ENCODE measurements at places on chromosomes 16 and 17. TPM values are rescaled to one million over a fixed set of nuclear protein-coding genes. Genes with fewer than 3 reads are reported as not detected.
A peak's percentile ranks its signal among the peaks of the same experiment; 100 is the strongest.

DNA sequence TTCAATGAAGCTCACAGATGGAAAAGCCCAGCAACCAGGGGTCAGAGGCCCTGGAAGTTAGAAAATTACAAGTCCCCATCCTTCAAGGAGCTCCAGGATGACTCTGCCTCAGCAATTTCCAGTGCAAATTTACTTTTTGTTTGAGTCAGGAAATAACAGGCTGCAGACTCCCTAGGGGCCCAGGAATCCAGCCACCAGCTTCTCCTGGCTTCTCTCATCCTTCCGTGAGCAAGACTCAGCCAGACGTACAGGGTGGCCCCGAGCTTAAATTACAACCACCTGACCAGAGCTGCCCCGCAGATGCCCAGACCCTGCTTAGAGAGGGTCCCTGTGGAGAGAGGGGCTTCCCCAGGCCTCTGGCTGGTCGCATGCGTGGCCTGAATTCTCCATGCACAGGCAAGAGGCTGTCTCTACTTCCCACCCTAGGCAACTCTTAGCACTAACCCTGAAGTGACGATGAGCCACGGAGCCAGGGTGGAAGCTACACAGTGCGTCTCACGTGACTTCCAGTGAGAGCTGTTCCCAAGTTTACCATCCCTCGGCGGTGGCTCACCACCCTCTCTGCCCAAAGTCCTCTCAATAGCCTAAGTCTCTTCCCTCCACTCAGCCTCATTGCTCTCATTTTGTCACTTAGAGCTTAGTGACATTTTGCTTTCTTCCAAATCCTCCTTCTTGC is 27.1 kb downstream of the GPR142 start:
- DNase-seq, result no peak

GRCh38 chr16:11051879-11052808 is 107.8 kb downstream of the CLEC16A start:
- DNase-seq, result peak; percentile 59

- no peak for DNase-seq
Observed at GRCh38 chr16:76879420-76879819, 311.6 kb upstream of the MON1B start.

PRSS8 gene
- not detected for total RNA-seq

EPOP gene
- total RNA-seq, result 8.2 TPM

USP10 gene
- 38.3 TPM for total RNA-seq
